ENCODE measurements at places on chromosomes 7 and 10. TPM values are rescaled to one million over a fixed set of nuclear protein-coding genes. Genes with fewer than 3 reads are reported as not detected.

GRCh38 chr10:132860532-132860931, 74.6 kb upstream of the NKX6-2 start:
- DNase-seq = no peak

GRCh38 chr10:8137726-8138125, 83.2 kb downstream of the GATA3 start:
- DNase-seq = peak; percentile 53

GRCh38 chr10:21327289-21327993, 198.0 kb downstream of the SKIDA1 start:
- DNase-seq = no peak

GRCh38 chr7:105321754-105322455, 66.8 kb downstream of the SRPK2 start:
- DNase-seq = no peak

DNA sequence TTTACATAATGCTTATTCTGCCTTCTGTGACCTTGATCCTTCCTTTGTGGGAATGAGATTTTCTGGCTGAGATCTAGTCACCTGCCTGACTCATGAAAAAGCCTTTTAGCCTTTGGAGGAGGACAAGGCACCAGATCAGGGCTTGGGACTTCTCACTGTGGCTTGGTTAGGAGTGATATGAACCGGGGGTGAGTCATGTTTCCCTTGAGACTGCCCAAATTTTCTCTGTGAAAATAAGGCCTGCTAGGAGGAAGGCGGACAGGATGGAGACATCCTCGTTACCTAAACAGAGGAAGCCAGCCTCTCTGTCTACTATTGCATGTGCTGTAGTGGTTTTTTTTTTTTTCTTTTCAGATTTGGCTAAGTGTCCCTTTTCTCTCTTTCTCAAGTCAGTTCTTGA, 57.8 kb downstream of the EVX1 start:
- DNase-seq = no peak

DNA sequence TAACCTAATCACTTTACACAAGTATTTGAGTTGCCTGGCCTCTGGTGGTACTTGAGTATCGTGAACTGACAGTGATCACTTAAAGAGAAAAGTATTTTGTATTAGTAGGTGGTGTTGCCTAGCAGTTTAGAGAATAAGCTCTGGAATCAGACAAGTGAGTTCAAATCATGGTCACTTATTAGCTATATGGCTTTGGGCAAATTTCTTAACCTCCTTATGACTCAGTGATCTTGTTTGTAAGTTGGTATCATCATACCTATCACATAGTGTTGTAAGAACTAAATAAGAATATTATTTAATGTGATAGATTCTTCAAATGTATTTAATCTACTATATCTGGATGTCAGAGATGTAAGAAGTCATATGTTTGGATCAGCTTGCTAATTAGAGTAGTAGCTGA, 163.8 kb downstream of the RNF133 start:
- DNase-seq = no peak

DNA sequence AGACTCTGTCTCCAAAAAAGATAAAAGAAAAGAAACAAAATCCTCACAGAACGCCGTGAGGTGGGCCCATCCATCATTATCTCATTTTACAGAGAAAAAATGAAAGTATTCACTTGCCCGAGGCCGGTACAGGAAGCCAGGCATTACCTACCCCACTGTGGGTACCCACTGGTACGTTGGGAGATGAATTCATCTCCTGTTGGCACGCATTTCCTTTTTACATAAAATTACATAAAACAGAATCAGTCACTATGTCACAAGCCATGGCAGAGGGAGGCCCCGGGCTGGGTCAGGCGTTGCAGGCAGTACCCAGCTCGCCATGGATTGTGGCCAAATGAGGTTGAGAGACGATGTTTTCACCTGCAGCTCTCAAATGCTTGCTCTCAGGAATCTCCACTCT, 38.6 kb upstream of the TNRC18 start:
- peak; percentile 19 for DNase-seq

DNA sequence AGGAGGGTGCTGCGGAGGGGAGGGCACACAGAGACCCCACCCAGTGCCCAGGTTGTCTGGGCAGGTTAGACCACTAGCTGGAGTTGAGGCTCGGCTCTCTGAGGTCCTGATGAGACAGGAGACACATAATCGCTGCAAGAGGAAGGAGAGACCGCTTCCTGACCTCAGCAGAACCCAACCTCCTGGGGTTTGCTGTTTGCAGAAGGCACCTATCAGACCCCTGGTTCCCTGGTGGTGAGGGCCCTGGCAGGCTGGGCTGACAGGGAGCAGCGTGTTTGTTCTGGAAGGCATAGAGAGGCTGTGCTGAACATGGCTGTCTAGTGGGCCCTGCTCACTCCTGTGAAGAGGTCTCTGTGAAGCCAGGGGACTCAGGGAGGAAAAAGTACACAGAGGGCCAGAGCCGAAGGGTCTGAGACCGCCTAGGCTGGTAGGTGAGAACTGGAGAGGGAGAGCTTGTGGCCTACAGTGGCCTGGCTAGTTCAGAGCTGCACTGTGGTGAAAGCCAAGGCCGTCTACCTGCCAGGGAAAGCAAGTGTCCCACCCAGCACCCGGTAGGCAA, 39.4 kb upstream of the NPFFR1 start:
- DNase-seq = no peak

GRCh38 chr7:102129636-102130370, 156.9 kb upstream of the SH2B2 start:
- DNase-seq = no peak

The PSMG3 gene
- 33.0 TPM for total RNA-seq

The NOM1 gene
- 27.3 TPM for total RNA-seq

The FOXI2 gene
- not detected for total RNA-seq
